Heart right ventricle (tissue), 16 donors: ENCODE measurements at places on chromosomes 5 and 9.

DNA sequence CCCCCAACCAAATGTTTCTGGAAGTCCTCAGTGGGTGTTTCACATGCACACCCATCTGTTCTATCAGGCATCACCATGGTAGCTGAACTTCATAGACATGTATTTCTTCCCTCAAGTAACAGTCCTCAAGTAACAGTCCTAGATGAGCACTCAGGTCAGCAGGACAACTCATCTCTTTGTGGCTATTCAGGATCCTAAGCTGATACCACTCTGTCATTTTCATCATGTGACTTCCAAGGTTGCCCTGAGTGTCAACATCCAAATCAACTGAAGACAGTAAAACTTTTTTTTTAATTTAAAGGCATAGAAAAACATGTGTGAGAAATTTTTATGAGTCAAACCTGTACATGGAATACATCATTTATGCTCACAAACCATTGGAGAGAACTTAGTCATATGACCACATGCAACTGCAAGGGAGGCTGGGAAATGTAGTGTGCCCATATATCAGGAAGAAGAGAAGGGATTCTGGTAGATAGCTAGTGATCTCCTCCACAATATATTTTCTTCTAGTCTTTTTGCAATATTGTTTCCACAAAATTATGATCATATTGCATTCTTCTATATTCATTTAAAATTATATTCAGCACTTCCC, 64.2 kb upstream of the FST start:
- H3K4me3 ChIP-seq = no peak overlapping the region
- H3K36me3 ChIP-seq = no peaks in the 10 kb centered on the region
- H3K4me1 ChIP-seq = no peaks in the 10 kb centered on the region

- no peak overlapping the region for H3K27ac ChIP-seq
- no peak overlapping the region for H3K4me3 ChIP-seq
- H3K27me3 ChIP-seq = no peaks in the 10 kb centered on the region
- H3K4me1 ChIP-seq = peaks cover 14% of the 10 kb centered on the region
Measured at GRCh38 chr5:139243425-139243970, 45.3 kb upstream of the SIL1 start.

- H3K4me1 ChIP-seq = no peaks in the 10 kb centered on the region
- H3K27ac ChIP-seq = no peak overlapping the region
- no peaks in the 10 kb centered on the region for H3K36me3 ChIP-seq
- H3K4me3 ChIP-seq = no peak overlapping the region
Measured at GRCh38 chr5:7742241-7742656, 108.7 kb downstream of the CFAP90 start.

DNA sequence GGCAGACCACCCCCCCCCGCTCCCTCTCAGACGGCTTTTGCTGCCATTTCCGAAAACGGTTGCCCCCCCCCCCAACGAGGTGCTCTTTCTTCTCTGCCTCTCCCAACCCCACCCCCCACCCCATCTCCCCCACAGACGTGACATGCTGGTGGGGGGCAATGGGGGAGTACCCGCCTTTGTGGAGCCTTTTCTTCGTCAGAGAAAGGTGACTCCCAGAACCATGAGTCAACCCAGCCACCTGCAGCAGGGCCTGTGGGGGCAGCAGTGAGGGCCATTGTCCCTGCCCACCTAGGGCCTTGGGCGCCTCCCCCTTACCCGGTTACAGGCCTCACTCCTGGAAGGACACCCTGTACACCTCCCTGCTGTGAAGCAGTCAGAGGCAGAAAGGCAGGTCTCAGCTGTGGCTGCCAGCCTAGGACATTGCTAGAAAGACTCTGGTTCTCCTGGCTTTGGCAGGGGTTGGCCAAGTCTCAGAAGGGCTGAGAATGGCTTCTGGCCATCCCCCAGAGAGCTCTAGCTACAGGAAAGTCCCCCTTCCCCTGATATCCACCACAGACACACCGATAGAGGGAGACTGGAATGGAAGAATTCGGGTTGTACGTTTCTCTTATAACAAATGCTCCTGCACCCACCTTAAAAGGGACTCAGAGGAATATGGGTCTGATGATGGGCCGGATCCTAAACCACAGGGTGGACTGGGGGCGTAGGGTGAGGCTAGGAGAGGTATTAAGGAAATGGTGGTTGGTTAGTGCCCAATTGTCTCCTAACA, 2.2 kb downstream of the DNAJB5 start:
- H3K4me1 ChIP-seq = peaks cover 51% of the 10 kb centered on the region
- no peaks in the 10 kb centered on the region for H3K27me3 ChIP-seq
- no peaks in the 10 kb centered on the region for H3K36me3 ChIP-seq
- DNase-seq = no peak
- peak overlapping the region; percentile 96 for H3K27ac ChIP-seq
